ENCODE measurements at places on chromosomes 5 and 9.

DNA sequence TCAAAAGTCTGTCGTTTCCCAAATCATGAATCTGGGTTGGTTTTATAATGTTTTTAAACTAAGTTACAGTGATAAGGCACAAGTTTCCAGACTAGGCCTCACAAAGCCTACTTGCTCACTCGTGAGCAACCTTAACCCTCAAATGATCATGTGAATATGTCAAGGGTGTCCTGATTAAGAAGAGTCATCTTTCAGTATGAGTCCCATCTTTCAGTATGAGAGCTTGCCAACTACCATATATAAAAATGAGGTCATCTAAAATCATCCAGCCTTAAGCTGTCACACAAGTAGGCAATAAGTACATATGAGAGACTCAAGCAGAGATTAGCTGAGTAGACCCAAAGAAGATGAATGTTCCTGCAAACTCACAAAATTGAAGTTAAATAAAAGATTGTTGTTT, 668.4 kb upstream of the FAM174A start:
- no peak for DNase-seq

- no peak for DNase-seq
These were observed 46.0 kb upstream of the SMARCA2 start for GRCh38 chr9:1969160-1969559.

DNA sequence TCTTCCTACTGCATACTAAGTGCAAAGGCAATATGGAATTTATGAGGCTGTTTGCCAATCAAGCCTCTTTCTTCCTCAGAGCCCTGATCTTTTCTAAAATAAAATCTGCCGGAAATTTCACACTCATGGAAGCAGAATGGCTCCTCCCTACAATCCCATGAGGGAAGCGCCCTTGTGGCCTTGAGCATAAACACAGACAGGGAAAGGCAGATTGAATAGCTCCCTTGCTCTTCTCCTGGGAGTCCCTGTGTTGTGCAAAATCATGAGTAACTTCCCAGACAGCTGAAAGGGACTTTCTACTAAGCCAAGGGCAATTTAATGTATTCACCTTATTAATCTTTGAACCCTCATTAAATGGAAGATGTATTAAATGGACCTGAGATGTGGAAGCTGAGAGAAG, 226.1 kb upstream of the PIK3R1 start:
- no peak for DNase-seq

DNA sequence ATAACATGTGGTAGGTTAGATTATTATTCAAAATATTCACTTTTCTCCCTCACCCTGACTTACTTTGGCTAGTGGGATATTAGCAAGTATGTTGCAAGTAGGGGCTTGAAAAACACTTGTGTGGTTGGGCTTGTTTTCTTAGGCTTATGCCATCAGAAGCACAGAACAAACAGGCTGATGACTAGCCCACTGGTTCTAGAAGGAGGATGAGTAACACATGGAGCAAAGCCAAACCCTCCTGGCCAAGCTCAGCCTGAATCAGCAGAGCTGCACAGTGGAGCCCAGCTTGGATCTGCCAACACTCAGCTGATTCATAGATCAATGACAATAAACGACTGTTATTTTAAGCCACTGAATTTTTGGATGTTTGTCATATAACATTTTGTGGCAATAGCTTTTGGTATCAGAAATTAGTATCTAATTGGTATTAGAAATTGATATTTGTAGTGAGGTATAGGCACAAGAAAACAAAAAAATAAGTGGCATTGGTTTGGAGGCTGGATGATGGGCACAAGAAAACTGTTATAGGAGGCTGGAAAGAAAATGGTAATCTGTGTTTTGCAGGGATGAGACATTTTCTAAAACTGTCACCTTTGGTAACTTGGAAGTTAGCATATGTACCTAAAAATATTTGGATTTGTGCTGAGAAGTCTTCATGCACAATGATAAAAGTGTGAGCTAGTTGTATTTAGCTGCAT, 46.1 kb upstream of the ZBED3 start:
- DNase-seq: no peak

- DNase-seq: peak; percentile 37
These were observed 63.9 kb downstream of the SAXO1 start for GRCh38 chr9:18969128-18969527.

- DNase-seq: no peak
These were observed 260.3 kb downstream of the NDUFS4 start for GRCh38 chr5:53820802-53821171.

- DNase-seq: no peak
These were observed 148.7 kb upstream of the RANBP3L start for GRCh38 chr5:36450229-36451014.

- no peak for DNase-seq
These were observed 73.8 kb downstream of the MAPKAP1 start for GRCh38 chr9:125633116-125633745.

GRCh38 chr5:1325870-1326531, 18.9 kb downstream of the CLPTM1L start:
- DNase-seq: no peak

DNA sequence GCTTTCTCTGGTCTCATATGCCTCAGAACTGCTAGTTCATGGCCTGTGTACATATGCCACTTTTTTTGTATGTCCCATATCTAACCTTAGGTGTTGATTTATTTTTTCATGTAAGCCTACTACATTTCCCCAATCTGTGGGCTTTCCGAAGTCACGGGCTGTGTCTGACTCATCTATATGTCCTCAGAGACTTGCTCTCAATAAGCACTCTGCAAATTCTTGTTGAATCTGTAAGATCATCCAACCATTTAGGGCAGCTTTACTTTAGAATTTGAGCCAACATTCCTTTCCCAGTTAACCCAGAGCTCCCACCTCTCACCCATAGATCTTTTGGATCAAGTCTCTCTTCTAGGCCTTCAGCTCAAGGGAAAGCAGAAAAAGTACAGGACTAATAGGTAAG, 263.4 kb downstream of the SEC61B start:
- DNase-seq: no peak

GRCh38 chr9:91374939-91375338, 13.2 kb upstream of the AUH start:
- DNase-seq: no peak

- DNase-seq: no peak
These were observed 328 bp downstream of the CAMSAP1 start for GRCh38 chr9:135907006-135907430.

DNA sequence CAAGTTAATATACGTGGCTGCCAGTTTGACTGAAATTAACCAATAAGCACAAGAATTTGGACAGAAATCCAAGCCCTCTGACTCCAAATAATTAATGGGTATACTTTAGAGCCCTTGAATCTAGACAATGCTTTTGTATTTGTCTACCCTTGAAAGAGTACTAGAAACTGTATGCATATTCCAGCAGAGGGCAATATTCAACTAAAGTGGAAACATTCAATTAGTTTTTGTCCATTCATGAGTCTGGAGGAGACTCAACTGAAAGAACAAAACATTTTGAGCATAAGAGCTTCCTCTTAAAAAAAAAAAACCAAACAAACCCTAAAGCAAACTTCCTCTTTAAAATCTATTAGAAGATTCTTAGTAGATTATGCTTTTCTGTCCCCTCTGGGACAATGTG, 157.8 kb downstream of the ARHGEF28 start:
- no peak for DNase-seq

- DNase-seq: no peak
These were observed 133.7 kb downstream of the WNK2 start for GRCh38 chr9:93317495-93318094.

GRCh38 chr5:19904766-19905165, 83.2 kb downstream of the CDH18 start:
- no peak for DNase-seq

DNA sequence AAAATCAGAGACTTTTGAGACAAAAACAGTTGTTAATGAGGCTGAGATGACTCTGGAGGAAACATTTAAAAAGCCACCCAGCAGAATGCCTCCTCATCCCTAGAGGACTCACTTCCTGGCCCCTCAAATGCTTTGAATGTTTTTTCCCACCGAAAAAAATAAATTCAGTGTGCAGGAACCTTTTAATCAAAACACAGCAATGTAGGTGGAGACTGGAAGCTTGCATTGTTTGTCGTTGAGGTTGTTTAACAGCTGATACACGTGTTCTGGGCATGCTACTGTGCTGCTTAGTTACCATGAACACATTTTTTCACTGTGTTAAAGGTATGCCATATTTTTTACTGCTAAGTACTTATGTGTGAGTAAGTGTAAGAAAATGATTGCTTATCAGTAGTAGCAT, 65.7 kb upstream of the ADCY2 start:
- no peak for DNase-seq

Data from D721Med (cell line).